DND-41 (cell line): ENCODE measurements at places on chromosomes 11 and 22.

GRCh38 chr11:23284631-23285030 lies 424.4 kb upstream of the CCDC179 start:
- no peak for DNase-seq

- peak; percentile 77 for DNase-seq
These were observed 12.0 kb downstream of the BRSK2 start for GRCh38 chr11:1401656-1402221.

DNA sequence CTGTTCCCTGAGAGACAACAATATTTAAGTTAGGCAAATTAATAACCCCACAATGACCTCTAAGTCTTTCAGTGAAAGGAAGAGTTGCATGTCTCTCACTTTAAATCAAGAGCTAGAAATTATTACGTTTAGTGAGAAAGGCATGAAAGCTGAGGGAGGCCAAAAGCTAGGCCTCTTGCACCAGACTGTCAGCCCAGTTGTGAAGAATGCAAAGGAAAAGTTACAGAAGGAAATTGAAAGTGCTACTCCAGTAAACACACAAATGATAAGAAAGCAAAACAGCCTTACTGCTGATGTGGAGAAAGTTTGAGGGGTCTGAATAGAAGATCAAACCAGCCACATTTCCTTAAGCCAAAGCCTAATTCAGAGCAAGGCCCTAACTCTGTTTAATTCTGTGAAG lies 45.0 kb downstream of the BBOX1 start:
- no peak for DNase-seq

- DNase-seq, result no peak
These were observed 104.3 kb upstream of the NNMT start for GRCh38 chr11:114191893-114192292.

DNA sequence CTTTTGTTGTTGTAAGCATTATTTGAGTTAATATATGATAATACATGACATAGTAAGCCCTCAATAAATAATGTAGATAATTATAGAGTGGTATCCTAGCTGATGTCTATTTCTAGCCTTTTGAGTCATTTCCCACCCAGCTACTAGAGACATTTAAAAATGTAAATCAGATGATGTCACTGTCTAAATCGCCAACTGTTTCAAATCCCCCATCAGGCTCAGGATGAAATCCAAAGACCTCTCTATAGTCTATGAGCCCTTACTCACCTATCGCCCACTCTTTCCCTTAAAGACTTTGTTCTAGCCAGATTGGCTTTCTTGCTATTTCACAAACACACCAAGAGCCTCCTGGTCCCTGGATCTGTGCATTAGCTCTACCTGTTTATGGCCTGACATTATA lies 135.4 kb upstream of the PLET1 start:
- no peak for DNase-seq
